ENCODE measurements at places on chromosomes 2 and 18.

DNA sequence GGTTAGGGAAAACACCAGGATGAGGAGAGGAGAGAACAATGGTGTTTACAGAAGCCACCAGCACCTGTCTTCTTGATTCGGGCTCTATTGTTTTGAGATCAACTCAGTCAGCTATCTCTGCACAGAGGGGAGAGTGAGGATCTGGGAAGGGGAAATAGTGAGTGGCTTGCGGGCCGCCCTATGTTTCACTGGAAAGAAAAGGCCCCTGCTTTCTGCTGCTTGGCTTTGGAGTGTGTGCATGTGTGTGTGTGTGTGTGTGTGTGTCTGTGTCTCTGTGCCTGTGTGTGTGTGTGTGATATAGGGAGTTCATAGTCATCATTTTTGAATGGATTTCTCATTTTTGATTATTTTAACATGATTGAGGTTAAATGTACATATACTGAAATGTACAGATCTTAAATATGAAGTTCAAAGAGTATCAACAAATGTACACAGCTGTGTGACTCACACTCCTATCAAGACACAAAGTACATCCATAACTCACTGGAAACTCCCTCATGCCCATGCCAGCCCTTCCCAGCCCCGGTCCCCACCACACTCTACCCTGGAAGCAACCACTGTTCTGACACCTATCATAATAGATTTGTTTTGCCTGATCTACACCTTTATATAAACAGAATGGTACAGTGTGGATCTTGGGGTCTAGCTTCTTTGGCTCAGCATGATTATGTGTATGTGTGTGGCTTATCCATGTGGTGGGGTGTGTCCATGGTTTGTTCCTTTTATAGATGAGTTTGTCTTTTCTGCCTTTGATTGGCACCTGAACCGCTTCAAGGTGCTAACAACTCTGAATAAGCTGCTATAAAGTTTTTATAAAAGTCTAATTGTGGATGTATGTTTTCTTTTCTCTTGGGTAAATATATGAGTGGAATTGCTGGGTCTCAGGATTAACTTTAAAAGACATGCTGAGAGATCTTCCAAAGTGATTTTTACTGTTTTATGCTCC, 258.3 kb downstream of the SETBP1 start:
- DNase-seq: no peak

- no peak for DNase-seq
These were observed 58.4 kb downstream of the LRATD1 start for GRCh38 chr2:14690926-14691325.

- DNase-seq: no peak
These were observed 7.2 kb upstream of the PUM2 start for GRCh38 chr2:20357638-20358389.

GRCh38 chr2:203451011-203451410, 84.1 kb downstream of the RAPH1 start:
- DNase-seq: no peak

GRCh38 chr2:131394147-131394931, 30.4 kb upstream of the RAB6D start:
- DNase-seq: peak; percentile 31

- peak; percentile 89 for DNase-seq
These were observed at the start of the genes COL4A3 and COL4A4 for GRCh38 chr2:227163998-227164762. Gene COL4A3 (plus strand): TSS chr2:227164624. CDS start chr2:227164727, 103 bp downstream. Gene COL4A4 (minus strand): TSS chr2:227164205. CDS start chr2:227147483, 16,722 bp downstream.

DNA sequence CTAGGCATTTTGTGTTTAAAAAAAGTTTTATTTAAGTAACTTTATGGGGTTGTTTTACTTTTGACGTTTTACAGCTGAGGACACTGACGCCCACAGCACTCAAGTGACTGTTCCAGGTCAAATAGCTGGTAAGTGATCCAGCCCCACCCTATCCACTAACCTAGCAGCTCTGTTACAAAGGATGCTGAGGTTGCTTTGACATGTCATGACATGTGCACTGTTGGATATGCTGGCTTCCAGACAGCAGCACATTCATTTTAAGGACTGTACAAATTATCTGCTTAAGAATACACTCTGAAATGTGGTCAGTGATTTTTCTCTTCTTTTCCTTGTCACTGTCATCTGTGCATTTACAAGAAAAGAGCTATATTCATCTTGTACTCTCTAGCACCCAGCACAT, 417.5 kb downstream of the ZEB2 start:
- no peak for DNase-seq

- no peak for DNase-seq
These were observed 549.0 kb upstream of the PKDCC start for GRCh38 chr2:41498781-41499180.

DNA sequence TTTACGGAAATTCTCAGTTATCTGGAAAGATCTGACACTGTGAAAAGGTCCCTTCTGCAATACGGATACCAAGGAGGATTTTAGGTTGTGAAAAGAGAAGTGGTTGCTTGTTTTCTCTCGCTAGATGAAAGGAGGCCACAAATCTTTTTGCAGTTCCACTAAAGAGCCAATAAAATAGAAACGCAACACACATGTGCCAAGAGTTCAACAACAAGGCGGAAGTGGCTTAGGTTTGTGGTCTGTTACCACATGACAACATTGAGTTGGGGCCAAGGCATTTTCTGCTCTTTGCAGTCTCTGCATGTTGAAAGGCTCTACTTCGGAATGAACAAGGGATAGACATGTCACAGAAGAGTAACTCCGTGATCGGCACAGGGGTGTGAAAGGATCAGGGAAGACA, 115.7 kb upstream of the OSR1 start:
- DNase-seq: no peak

DNA sequence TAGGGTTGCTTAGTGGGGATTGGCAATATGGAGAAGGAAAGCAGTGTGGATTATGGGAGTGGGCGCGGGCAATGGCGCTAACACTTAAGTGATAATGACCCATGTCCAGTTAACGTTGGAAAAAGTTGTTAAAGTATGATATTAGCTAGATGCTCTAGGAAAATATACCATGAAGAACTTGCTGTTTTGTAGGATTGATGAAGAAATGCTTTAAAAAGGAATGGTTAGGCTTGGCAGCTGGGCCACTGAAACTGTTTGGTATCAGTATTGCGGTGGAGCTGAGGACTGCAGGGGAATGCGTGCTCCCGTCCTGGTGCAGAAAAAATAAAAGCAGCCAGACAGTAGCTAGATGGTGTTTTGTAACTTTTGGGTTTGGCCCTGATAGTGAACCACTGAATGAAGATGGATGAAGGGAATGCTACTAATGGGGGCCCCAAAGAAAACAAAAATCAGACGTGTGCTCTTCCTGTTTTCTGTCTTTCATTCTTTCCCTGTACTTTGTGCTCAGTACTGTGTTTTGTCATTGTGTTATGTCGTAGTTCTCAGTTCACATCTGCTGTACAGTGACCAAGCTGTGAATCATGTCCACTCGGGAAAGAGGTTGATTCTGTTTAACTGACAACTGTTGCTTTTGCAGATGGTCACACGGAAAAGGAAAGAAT, 999 bp downstream of the INSIG2 start:
- peak; percentile 20 for DNase-seq

GRCh38 chr18:13416208-13416607, 197.6 kb downstream of the LDLRAD4 start:
- DNase-seq: no peak

- no peak for DNase-seq
These were observed 53.6 kb downstream of the PDK1 start for GRCh38 chr2:172609488-172609887.

DNA sequence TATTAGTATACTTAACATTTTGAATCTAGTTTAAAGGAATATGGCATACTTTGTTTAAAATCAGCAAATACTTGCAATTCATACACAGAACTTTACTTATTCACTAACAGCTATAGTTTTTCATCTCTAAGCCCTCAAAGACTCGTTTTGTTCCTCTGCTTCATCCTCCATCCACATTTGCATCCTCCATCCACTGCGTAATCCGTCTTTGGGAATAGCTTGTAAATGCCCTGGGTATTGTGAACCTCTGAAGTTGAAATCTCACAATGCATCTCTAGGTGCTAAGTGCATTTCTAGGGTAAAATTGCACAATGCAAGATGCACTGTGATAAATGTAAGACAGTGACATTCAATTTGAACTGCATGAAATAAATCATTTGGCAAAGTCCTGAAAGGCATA, 115.8 kb upstream of the CDCA7 start:
- DNase-seq: no peak

DNA sequence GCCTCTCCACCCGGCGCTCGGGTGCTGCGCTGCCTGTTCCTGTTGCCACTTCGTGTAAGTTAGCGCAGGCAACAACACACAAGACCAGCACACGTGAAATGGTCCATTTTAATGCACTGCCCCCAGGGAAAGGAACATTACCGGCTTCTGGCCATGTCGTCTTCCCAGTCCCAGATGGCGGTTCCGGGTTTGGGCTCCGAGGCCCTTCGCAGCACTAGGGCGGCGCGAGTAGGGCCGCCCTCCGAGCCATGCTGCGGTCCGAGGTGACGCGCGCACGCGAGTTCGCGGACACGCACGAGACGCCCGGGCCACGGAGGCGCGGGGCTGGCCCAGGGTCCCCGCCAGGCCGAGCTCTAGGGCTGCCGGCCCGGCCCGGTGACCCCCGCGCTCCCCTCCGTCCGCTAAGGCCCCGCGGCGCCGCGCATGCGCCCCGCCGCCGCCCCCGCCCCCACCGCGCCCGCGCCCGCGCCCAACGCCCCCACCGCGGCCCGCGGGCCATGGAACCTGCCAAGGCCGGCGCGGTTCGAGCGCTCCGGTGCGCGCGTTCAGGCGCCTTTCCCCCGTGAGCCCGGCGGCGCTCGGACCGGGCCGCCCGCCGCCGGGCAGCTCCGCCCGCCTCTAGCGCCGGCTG, 367 bp upstream of the ZNF236 start:
- peak; percentile 59 for DNase-seq
